ENCODE measurements at places on chromosomes 16 and 17. TPM values are rescaled to one million over a fixed set of nuclear protein-coding genes. Genes with fewer than 3 reads are reported as not detected.

- no peaks in the 10 kb centered on the region for H3K4me1 ChIP-seq
- no peak overlapping the region for H3K4me3 ChIP-seq
- H3K27ac ChIP-seq, result no peak overlapping the region
Observed at GRCh38 chr16:54033747-54034146, 252.8 kb downstream of the IRX3 start.

- H3K27ac ChIP-seq, result no peak overlapping the region
- H3K36me3 ChIP-seq, result no peaks in the 10 kb centered on the region
- H3K4me1 ChIP-seq, result no peaks in the 10 kb centered on the region
- no peaks in the 10 kb centered on the region for H3K27me3 ChIP-seq
- no peak overlapping the region for H3K4me3 ChIP-seq
Observed at GRCh38 chr17:64950871-64951270, 31.6 kb upstream of the LRRC37A3 start.

- H3K4me3 ChIP-seq, result no peak overlapping the region
- H3K36me3 ChIP-seq, result peaks cover 1% of the 10 kb centered on the region
- H3K27ac ChIP-seq, result no peak overlapping the region
Observed at GRCh38 chr16:79772784-79773183, 172.2 kb upstream of the MAF start.

GRCh38 chr17:13635951-13636350, 34.2 kb upstream of the HS3ST3A1 start:
- H3K36me3 ChIP-seq, result no peaks in the 10 kb centered on the region
- H3K27ac ChIP-seq, result no peak overlapping the region
- no peak overlapping the region for H3K4me3 ChIP-seq
- DNase-seq, result no peak
- no peaks in the 10 kb centered on the region for H3K4me1 ChIP-seq

- H3K4me3 ChIP-seq, result no peak overlapping the region
- no peaks in the 10 kb centered on the region for H3K4me1 ChIP-seq
- no peaks in the 10 kb centered on the region for H3K36me3 ChIP-seq
- H3K27me3 ChIP-seq, result peaks cover 5% of the 10 kb centered on the region
- DNase-seq, result no peak
Observed at GRCh38 chr17:58270476-58271215, 10.1 kb downstream of the MPO start.

GRCh38 chr16:69260019-69260418, 51.1 kb upstream of the VPS4A start:
- H3K4me1 ChIP-seq, result no peaks in the 10 kb centered on the region
- H3K27ac ChIP-seq, result no peak overlapping the region
- H3K27me3 ChIP-seq, result no peaks in the 10 kb centered on the region
- no peaks in the 10 kb centered on the region for H3K36me3 ChIP-seq
- H3K4me3 ChIP-seq, result no peak overlapping the region

DNA sequence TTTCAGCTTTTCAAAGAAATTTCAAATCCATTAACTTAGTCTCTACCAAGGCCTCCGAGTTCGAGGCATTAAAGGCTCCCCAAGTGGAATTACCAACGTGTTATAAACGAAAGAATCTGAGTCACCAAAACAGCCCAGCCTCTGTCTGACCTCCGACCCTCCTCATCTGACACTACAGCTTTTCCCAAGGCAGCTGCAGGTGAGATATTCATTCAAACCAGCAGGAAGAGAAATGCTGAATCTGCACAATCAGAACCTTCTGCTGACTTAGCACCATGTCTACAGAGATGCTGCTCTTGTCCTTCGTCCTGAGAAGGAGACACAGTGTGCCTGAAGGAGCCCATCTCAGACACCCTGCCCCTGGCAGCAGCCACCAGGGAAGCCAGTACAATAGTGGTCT, 30.5 kb downstream of the GRIN2A start:
- no peaks in the 10 kb centered on the region for H3K4me1 ChIP-seq
- H3K4me3 ChIP-seq, result no peak overlapping the region
- no peak for DNase-seq
- H3K27ac ChIP-seq, result no peak overlapping the region
- no peaks in the 10 kb centered on the region for H3K36me3 ChIP-seq
- peaks cover 11% of the 10 kb centered on the region for H3K27me3 ChIP-seq

DNA sequence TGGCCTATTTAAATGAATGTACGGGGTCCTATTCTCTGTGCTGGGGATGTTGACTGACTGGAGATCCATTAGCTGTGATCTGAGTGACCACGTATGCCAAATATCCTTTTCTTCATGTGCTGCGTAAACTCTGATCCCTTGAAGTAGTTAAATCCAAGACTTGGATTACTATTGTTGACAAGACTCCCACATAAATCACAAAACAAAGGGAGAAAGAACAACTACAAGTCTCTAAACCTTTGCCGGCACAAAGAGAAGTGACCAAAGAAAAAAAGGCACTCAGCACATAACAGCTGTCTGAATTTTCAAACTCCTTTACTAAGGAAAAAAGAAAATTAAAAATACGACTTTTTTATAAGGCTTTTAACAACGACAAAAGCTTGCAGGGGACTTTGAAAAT, 559.9 kb upstream of the CDH8 start:
- no peak overlapping the region for H3K4me3 ChIP-seq
- H3K4me1 ChIP-seq, result no peaks in the 10 kb centered on the region
- no peaks in the 10 kb centered on the region for H3K36me3 ChIP-seq
- H3K27me3 ChIP-seq, result no peaks in the 10 kb centered on the region

- DNase-seq, result no peak
- peaks cover 28% of the 10 kb centered on the region for H3K27me3 ChIP-seq
- no peak overlapping the region for H3K27ac ChIP-seq
- no peaks in the 10 kb centered on the region for H3K36me3 ChIP-seq
- H3K4me1 ChIP-seq, result peaks cover 5% of the 10 kb centered on the region
- H3K4me3 ChIP-seq, result no peak overlapping the region
Observed at GRCh38 chr16:67396159-67397035, 3.1 kb upstream of the TPPP3 start.

GRCh38 chr17:58531661-58532554, 17.5 kb upstream of the MTMR4 start:
- peak overlapping the region; percentile 58 for H3K4me3 ChIP-seq
- H3K4me1 ChIP-seq, result no peaks in the 10 kb centered on the region
- H3K27ac ChIP-seq, result no peak overlapping the region
- DNase-seq, result peak; percentile 74
- H3K36me3 ChIP-seq, result no peaks in the 10 kb centered on the region

DNA sequence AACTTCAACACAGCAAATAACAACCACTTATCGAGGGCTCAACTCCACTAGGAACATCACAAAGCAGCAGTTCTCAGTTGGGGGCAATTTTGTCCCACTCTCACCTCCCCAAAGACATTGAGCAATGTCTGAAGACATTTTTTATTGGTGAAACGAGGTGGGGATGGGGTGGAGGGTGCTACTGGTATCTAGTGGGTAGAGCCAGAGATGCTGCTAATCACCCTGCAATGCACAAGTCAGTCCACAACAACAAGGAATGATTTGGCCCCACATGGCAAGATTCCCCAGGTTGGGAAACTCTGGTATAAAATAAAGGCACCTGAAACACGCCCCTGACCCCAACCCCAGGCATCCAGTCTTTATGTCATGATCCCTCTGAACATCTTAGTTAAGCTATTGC, 33.3 kb downstream of the TLE7 start:
- H3K4me3 ChIP-seq, result no peak overlapping the region
- no peak for DNase-seq
- no peaks in the 10 kb centered on the region for H3K36me3 ChIP-seq
- no peak overlapping the region for H3K27ac ChIP-seq

- peaks cover 2% of the 10 kb centered on the region for H3K27me3 ChIP-seq
- DNase-seq, result peak; percentile 70
- peaks cover 3% of the 10 kb centered on the region for H3K36me3 ChIP-seq
- H3K4me1 ChIP-seq, result peaks cover 19% of the 10 kb centered on the region
Observed at GRCh38 chr17:3754458-3755334, 31.0 kb downstream of the HASPIN start.

DNA sequence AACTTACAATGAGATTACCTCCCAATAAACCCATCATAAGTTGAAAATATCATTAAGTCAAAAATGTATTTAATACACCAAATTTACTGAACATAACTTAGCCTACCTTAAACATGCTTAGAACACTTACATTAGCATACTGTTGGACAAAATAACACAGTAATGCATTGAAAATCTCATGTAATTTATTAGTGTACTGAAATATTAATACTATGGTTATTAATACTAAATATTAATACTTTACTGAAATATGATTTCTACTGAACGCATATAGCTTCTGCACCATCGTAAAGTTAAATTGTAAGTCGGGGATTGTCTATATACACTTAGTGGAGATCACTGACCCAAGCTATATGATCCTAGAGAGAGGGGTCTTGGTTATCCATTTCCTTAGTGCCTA, 4.3 kb downstream of the USP32 start:
- H3K27ac ChIP-seq, result no peak overlapping the region
- no peak overlapping the region for H3K4me3 ChIP-seq
- no peaks in the 10 kb centered on the region for H3K27me3 ChIP-seq
- DNase-seq, result no peak
- H3K4me1 ChIP-seq, result peaks cover 54% of the 10 kb centered on the region

DNA sequence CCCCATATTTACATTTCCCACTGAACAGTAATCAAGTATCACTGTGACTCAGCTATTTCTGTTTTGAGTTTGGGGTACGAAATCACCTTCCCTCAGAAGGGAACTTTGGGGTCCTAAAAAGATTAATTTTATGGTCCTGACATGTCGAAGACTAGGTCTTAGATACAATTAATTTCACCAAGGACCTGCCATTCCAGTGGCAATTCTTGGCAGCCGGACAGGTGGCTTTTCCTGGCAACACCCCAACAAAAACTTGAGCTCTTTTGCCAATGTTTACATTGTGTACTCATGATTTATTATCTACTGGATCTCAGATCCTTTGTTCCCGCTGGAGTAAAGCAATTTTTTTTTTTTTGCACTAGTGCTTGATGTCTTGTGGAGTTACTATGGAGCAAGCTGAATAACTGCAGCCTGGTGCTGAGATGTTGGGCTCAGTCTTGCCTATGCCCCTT, 14.4 kb downstream of the SLFN5 start:
- no peaks in the 10 kb centered on the region for H3K27me3 ChIP-seq
- DNase-seq, result no peak
- H3K27ac ChIP-seq, result peak overlapping the region; percentile 57
- H3K36me3 ChIP-seq, result peaks cover 8% of the 10 kb centered on the region
- peaks cover 62% of the 10 kb centered on the region for H3K4me1 ChIP-seq

- no peaks in the 10 kb centered on the region for H3K36me3 ChIP-seq
- no peaks in the 10 kb centered on the region for H3K27me3 ChIP-seq
- peaks cover 5% of the 10 kb centered on the region for H3K4me1 ChIP-seq
Observed at GRCh38 chr16:66911112-66911511, 7.6 kb downstream of the CDH16 start.

DNA sequence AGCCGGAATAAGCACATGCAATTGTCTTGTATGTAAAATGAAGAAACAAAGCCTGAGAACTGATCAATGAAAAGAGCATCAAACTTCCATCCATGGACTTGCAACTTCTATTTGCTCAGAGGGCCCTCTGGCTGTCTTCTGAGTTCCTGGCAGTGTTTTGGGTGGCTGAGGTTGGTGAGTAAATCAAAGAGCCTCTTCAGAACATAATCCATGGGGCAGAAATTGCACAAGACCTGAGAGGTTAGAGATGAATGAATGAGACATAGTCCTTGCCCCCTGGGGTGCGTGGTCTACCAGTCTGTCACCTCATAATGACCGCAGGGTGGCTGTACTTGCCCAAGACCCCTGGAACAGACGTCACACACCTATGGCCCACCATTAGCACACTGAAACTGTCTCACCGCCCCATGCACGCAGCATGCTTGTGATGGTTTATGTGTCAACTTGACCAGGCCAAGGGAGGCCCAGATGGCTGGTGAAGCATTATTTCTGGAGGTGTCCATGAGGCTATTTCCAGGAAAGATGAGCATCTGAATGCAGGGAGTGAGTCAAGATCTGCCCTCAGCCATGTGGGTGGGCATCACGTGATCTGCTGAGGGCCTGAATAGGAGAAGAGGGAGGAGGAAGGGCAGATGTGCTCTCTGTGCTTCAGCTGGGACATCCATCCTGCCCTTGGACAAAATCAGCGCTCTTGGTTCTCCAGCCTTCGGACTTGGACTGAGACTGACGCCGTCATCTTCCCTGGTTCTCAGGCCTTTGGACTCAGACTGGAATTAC, 8.3 kb downstream of the PIK3R6 start:
- peak overlapping the region; percentile 17 for H3K27ac ChIP-seq
- H3K4me1 ChIP-seq, result peaks cover 49% of the 10 kb centered on the region
- DNase-seq, result peak; percentile 38
- H3K27me3 ChIP-seq, result no peaks in the 10 kb centered on the region
- H3K4me3 ChIP-seq, result peak overlapping the region; percentile 59

DNA sequence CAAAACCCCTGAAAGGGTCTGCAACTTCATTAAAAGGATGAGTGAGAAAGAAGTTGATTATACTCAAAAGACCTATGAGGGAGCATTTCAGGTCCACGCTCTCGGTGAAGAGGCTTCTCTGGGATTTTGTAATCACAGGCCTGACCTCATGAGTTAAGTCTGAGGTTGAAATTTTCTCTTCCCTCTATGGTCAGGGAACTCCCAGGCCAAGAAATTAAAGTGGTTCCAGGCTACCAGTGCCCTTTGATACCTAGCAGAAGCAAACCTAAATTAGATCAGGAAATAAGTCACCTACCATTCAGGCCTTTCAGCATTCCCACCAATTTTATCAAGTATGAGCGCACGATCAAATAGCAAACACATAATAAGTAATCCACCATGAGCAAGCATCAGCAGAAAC, 27.9 kb downstream of the MBTD1 start:
- peaks cover 32% of the 10 kb centered on the region for H3K4me1 ChIP-seq
- no peak overlapping the region for H3K27ac ChIP-seq
- no peaks in the 10 kb centered on the region for H3K36me3 ChIP-seq
- H3K4me3 ChIP-seq, result no peak overlapping the region

DNA sequence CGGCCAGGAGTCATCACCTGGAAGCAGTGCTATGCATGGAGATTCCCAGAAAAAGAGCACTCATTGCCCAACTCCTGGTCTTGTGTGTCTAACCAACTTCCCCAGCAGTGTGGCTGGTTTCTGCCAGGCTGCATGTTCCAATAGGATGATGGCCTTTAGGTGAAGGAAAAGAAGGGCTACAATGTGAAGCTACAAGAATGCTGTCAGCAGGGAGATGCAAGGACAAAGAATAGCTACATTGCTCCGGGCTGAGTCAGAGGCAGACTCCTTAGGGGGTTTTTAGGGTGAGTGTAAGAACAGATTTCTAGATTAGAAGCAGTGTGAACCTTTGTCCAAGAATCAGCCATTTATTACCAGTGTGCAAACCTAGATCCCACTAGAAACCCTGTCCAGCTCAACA, 63.0 kb upstream of the DNAH9 start:
- H3K4me1 ChIP-seq, result no peaks in the 10 kb centered on the region
- peaks cover 3% of the 10 kb centered on the region for H3K36me3 ChIP-seq
- no peak overlapping the region for H3K4me3 ChIP-seq
- H3K27ac ChIP-seq, result no peak overlapping the region

Gene ZFP90
- total RNA-seq, result 51.1 TPM

Gene RSKR
- 33.4 TPM for total RNA-seq

Gene SMIM5
- 2.4 TPM for total RNA-seq

Gene MT1E
- 94.7 TPM for total RNA-seq

Gene ARL6IP1
- 169 TPM for total RNA-seq

Gene SCO1
- 32.2 TPM for total RNA-seq

Gene AANAT
- total RNA-seq, result not detected

Gene EIF5A
- total RNA-seq, result 594 TPM

Gene KRT33A
- not detected for total RNA-seq

All from activated T-cell treated with anti-CD3 and anti-CD28 coated beads, Interleukin-2, amount 50 U/mL, for 72 hours (primary cell).